NCI-H526 treated with DMSO at 0.1 percent for 48 hours (cell line): ENCODE measurements at places on chromosomes 5 and 9.

GRCh38 chr5:134813407-134813806 lies 32.4 kb upstream of the C5orf24 start:
- DNase-seq: no peak

DNA sequence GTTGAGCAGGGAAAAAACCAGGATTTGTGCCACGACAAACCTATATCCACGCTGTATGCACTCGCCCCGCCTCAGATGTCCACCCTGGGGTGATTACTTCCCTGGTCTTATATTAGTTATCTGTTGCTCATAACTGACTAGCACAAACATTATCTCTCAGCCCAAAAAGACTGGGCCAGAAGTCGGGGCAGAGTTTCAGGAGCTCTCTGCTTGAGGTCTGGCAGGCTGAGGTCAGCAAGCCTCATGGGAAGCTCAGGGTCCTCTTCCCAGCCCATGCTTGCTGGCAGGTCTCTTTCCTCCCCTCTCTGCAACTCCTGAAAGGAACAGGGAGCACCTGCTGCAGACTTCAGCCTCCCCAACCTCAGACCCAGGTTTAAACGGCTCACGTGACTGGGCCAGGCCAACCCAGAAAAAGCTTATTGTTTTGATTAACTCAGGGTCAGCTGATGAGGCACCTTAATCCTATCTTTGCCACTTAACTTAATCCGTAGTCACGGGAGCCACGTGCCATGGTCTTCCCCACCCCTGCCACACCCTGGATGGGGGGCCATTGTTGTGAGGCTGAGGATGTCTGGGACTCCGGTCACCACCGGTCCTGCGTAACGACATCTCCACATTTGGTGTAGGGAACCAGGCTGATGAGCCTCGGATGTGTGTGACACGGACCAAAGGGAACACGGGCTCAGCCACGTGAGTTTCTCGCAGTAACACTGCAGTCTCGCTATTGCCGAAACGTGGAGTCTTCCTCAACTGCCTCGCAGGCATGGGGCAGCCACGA lies 123.7 kb upstream of the IRX4 start:
- DNase-seq: no peak

GRCh38 chr5:82301190-82301589 lies 23.0 kb upstream of the RPS23 start:
- no peak for DNase-seq

DNA sequence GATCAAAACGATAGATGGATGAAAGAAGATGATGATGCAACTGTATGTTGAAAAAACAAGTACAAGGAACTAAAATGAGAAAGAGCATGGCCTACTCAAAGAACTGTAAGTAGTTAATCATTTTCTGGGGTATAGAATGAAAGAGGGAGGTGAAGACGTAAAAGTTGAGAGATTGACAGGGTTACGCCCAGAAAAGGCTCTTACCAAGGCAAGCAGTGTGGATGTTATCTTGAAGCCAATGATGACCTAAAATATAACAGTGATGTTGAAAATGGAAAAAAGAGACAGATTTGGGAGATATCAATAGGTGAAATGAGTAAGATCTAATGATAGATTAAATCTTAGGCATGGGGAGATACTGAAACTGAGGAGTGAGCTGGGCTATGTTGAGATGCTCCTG lies 80.4 kb upstream of the GNAQ start:
- no peak for DNase-seq

DNA sequence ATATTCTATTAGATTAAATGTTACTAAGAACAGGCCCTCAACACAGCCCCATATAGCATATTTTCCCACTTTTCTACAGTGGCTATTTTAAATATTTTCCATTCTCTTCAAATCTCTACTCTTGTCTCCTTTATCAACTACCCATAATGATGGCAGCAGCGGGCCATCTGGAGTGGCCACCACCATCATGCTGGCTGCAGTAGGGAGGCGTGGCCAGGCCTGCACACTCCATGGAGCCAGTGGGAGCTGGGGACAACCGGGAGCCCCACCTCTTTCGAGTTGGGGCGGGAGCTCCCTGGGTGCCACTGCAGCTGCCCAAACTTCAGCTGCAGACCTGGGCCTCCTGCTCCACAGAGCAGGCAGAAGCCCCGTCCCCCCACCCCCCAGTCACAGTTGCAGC lies 98.4 kb upstream of the RANBP6 start:
- no peak for DNase-seq

DNA sequence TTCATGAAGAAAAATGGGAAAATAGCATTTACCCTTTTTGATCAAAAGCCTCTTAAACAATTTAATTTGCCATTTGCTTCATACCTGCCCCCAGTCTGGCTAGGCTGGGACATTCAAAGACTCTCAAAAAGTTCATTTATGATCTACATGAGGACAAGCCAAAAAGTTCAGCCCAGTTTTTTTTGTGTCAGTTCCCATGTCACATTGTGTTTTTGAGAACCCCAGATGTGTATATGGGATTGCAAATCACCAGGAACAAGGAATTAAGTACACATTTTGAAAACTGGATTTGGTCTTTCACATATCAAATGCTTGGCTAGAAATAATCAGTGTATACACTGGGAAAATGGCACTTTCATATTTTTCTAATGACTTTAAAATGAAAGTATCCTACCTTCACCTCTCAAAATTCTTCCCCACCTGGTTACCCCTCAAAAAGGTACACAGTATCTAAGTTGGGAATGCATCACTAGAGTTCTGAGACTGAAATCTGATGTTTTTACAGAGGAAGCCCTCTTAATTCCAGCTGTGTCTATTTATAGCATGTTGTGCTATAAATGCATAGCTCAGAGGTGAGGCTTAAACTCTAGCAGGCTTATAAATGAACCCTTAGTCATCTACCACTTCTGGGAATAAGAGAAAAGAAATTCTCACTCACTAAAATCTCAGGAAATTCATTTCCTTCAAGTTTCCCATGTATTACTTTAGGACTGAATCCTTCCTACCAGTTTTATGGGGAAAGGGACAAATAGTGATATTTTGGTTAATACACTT lies 9.3 kb downstream of the STOM start:
- no peak for DNase-seq

DNA sequence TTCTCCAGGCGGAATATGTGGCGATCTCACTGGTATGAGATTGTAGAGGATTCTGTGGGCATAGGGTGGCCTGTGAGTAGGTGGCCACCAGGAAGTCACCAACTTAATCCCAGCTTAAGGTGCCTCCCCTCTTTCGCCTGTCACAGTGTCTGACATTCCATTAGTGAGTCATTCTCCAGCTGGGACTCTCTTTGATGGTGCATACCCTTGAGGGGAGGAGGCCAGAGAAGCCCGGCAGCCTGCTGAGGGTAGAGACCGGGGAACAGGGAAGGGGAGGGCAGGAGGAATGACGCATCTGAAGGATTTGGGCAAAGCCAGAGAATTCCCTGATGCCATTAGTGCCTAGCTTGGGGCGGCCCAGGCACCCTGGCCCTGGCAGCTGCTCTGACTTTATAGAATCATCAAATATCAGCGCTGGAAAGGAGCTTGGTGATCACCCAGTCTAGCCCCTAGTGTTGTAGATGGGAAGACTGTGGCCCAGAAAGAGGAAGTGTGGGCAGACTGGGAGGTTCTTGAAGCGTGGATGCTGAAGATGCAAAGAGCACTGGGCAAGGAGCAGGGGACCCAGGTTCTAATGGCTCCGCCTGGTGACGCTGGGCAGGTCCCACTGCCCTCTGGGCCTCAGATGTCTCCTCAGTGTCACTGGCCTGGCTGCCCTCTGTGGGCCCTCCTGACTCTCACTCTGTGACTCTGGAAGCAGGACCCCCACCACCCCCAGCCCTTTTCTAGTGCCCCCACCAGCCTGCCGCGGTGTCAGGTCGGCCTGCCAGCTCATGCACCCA lies 41.4 kb downstream of the DAB2IP start:
- DNase-seq: no peak

GRCh38 chr5:168295574-168296201 lies 4.2 kb downstream of the WWC1 start:
- no peak for DNase-seq

DNA sequence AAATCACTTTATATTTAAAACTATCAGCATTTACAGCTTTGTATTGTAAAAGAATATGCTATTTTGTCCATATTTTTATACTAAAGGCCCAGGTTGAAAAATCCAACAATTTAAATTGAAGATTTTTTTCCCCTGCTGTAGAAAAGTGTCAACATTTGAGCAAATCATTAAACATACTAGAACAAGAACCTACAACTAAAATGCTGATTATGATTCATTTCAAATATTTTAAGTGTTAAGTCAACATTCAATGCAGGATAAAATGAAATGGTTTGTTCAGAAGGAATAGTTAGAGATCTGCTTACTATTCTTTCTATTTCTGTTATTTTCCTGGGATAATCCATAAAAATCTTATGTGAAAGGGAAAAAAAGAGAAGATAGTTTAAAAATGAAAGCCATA lies 866.5 kb upstream of the DMAC1 start:
- no peak for DNase-seq

GRCh38 chr9:7983490-7983889 lies 183.9 kb upstream of the DMAC1 start:
- peak; percentile 67 for DNase-seq

DNA sequence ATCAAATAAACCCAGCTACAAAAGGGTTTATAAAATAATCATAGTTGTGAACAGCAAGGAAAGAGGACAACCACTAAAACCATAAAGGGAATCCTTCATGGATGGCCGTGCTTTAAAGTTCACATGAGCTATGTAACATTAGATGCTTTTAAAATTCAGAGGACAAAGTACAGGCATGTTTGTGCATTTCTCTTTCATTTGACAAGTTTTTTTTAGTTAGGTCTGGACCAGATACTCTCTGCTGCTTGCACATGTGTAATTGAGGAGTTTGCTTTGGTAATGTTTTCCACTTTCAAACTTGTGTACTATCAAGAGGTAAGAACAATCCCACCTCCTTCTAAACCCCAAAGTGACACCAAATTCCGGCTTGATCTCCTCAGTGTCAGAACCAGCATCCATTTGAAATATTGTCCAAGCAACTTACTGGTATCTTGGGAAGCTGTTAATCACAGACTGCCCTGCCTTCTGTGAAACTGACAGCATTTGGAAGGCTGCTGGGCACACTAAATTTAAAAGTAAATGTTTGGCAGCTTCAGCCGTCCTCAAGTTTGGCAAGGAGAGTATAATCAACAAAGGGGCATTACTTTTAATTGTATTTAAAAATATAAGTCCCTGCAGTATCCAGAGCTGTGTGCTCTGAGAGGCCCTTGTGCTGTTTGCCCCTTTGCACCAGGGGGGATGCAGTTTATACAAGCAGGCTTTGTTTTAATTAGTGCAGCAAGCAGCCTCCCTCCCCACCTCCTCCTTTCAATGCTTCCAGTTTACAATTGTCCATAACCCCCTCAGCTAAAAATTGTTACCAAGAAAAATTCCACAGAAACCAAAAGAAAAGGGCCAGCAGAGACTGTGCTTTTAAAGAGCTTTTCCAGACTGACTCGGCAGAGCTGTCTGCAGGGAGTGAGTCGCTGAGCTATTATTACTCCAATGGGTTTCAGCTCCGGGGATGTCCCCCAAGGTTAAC lies 328.3 kb upstream of the MPDZ start:
- no peak for DNase-seq

DNA sequence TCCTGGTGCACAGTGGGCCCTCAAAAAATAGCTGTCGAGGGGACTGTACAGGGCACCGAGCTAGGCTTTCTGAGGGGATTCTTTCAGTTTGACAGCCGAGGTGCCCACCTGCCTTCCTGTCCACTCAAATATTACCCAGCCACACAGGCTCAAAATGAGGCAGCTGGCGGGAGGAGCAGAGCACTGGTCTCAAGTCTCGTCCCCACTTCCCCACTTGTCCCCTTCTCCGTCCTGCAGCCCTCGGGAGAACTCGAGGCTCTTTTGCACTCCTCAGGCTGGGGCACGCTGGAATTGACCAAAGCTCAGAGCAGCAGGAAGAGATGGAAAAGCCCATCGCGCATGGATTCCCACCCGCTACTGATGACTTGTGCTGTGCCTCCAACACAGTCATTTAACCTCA lies 185.2 kb downstream of the HSPA4 start:
- DNase-seq: no peak

DNA sequence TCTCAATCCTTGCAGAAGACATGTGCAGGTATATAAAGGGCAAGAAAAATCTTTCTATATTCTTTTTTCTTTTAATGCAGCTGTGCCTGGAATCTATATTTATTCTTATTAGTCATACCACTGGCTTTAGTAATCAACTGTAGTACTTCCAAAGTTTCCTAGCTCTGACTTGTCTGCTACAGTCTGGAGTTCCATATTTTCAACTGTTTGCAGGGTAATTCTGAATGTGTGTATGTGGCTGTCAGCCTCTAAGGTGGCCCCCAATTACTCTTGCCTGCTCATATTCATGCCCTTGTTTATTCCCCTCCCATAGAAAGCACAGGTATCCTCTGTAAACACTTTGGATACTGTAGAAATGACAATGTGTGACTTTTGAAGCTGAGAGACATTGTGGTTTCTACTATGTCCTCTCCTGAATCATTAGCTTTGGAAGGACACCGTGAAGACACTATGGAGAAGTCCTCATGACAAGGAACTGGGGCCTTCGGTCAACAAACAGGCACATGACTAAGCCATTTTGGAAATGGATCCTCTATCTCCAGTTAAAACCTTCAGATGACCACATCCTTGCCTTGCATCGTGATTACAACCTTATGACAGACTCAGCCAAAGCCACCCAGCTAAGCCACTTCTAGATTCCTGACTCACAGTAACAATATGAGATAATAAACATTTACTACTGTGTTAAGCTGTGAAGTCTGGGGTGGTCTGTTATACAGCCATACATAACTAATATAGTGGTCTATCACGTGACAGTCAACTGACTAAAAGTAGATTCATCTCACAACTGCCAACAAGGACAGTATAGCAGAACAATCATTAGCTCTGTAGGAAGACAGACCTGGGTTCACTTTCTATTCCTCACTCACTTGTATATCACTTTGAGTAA lies 49.5 kb upstream of the SUSD1 start:
- no peak for DNase-seq

DNA sequence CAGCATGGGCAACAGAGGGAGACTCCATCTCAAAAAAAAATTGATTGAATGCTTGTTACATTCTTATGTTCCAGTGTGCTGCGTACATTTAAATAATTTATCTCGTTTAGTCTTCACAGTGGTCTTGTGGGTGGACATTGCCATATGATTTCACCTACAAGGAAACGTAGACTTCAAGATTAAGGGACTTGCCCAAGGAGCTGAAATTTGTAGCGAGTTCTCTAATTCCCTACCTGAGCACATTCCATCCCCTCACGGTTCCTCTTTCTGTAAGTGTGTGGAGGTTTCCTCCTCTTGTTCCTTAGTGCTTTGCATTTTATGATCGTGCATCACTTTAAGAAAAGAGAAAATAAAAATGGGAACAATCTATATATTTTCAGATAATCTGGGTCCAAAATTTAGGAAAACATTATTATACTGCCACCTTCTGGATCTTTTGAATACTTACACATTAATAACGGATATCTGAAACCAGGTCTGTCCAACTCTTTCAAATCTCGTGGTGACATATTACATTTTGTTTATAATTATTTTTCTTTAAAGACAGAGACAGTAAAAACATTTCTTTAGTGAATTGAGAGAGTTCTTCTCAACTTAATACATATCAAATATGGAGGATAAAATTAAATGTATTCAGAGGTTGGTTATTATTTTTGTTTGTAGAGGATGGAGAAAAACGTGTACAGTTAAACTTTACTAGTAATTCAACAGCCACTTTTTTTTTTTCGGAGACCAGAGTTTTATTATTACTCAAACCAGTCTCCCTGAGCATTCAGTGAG lies 29.9 kb upstream of the C7 start:
- peak; percentile 16 for DNase-seq

GRCh38 chr9:14344941-14345353 lies 31.0 kb upstream of the NFIB start:
- no peak for DNase-seq

- no peak for DNase-seq
Measured at GRCh38 chr5:80282054-80282453, 26.2 kb upstream of the SERINC5 start.
